Activated effector memory CD4-positive, alpha-beta T cell treated with anti-CD3 and anti-CD28 coated beads, Interleukin-2, amount 50 U/mL, for 16 hours (primary cell): ENCODE measurements at places on chromosomes 3 and 15.

GRCh38 chr15:90022345-90022744 lies 21.2 kb downstream of the ZNF710 start:
- DNase-seq, result no peak

- DNase-seq, result peak; percentile 45
These were observed 46.1 kb downstream of the FBLN2 start for GRCh38 chr3:13594991-13595421.

- DNase-seq, result no peak
These were observed 4.8 kb upstream of the ABHD5 start for GRCh38 chr3:43685921-43686320.

DNA sequence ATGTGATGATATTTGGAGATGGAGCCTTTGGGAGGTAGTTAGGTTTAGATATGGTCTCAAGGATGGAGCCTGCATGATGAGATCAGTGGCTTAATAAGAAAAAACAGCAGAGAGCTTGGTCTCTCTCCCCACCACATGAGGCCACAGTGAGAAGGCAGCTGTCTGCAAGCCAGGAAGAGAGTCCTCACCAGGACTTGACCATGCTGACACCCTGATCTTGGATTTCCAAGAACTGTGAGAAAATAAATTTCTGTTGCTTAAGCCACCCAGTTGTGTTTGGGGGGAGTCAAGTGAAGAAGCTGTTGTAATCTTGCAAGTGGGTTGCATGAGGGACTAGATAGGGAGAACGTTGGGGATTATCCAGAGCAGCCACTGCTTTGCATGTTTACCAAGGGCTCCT lies 62.3 kb upstream of the TNFAIP8L3 start:
- DNase-seq, result no peak

- DNase-seq, result no peak
These were observed 950.1 kb downstream of the FHIT start for GRCh38 chr3:60301142-60301541.

DNA sequence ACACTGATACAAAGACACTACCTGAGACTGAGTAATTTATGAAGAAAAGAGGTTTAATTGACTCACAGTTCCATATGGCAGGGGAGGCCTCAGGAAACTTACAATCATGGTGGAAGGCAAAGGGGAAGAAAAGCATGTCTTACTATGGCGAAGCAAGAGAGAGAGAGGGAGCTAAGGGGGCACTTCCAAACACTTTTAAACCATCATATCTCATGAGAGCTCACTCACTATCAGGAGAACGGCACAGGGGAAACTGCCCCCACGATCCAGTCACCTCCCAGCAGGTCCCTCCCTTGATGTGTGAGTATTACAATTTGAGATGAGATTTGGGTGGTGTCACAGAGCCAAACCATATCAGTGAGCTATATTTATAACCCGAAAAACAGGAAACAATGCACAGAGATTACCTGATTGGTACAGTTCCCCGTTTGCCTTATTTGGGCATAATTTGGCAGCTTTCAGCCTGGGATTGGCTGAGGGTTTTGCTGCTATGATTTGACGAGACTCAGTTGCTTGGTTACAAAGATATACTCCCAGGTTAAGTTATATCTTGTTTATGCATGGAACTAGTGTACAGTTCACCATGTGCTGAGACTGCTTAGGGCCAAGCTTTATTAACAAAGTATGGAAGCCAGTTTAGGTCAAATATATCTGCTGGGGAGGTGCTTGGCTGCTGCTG lies 184.2 kb downstream of the NR2F2 start:
- DNase-seq, result no peak

- no peak for DNase-seq
These were observed 254.3 kb upstream of the CHRNA7 start for GRCh38 chr15:31776039-31776438.

DNA sequence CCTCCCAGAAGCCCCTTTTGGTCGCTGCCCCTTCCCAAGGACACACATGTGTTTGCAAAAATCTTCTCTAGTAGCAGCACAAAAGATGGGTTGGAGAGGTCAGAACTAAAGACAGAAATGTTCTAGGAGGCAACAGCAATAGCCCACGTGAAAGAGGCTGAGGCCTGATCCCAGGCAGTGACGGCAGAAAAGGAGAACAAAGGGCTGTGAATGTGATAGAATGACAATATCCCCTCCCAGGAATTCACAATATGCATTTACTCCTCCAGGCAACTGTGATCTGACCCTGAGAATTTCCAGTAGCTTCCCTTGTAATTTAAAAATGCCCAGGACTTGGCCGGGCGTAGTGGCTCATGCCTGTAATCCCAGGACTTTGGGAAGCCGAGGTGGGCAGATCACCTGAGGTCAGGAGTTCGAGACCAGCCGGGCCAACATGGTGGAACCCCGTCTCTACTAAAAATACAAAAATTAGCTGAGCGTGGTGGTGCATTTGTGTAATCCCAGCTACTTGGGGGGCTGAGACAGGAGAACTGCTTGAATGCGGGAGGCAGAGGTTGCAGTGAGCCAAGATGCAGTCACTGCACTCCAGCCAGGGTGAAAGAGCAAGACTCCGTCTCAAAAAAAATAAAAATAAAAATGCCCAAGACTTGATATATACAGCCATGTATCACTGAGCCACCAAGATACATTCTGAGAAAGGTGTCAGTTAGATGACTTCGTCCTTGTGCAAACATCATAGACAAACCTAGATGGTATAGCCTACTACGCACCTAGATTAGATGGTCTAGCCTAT lies 43.6 kb upstream of the PIAS1 start:
- no peak for DNase-seq

- DNase-seq, result no peak
These were observed 46.8 kb downstream of the CHST2 start for GRCh38 chr3:143166376-143166775.

- no peak for DNase-seq
These were observed 65.8 kb downstream of the PDE8A start for GRCh38 chr15:85047271-85047948.

DNA sequence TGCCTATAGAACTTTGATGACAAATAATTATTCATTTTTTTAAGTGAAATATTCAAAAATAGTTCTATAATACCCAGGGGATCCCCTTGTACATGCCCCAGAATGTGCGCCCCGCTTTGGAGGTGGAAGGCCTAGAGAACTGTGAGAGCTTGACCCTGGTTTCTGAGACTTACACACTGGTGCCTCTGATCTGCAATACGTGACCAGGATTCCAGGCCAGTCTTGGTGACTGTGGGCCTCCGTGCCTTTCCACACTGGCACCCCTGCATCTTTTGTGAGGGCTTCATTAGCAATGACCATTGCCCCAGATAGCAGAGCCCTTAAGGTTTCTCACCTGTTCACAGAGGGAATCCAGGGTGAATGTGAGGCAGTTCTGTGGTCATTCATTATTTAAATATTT lies 44.0 kb downstream of the CLSTN2 start:
- no peak for DNase-seq
